ENCODE measurements at places on chromosomes 7 and 10. TPM values are rescaled to one million over a fixed set of nuclear protein-coding genes. Genes with fewer than 3 reads are reported as not detected.

- DNase-seq, result no peak
These were observed 377.7 kb downstream of the GLRX3 start for GRCh38 chr10:130513686-130514476.

DNA sequence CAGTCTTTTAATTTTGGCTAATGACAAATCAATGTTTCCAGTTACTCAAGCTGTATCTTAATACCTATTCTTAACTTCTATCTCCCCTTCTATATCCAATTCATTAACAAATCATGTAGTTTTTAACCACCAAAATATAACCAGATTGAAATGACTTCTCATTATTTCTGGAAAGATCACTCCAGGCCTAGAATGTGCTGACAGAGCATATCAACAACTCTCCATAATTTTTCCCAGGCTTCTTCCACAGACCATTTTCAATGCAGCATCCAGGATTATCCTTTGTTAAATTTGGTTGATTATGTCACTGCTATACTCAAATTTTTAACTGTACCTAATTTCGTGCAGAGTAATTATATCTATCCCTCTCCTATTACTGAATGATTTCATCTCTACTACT is 704.1 kb downstream of the PCDH15 start:
- DNase-seq, result no peak

DNA sequence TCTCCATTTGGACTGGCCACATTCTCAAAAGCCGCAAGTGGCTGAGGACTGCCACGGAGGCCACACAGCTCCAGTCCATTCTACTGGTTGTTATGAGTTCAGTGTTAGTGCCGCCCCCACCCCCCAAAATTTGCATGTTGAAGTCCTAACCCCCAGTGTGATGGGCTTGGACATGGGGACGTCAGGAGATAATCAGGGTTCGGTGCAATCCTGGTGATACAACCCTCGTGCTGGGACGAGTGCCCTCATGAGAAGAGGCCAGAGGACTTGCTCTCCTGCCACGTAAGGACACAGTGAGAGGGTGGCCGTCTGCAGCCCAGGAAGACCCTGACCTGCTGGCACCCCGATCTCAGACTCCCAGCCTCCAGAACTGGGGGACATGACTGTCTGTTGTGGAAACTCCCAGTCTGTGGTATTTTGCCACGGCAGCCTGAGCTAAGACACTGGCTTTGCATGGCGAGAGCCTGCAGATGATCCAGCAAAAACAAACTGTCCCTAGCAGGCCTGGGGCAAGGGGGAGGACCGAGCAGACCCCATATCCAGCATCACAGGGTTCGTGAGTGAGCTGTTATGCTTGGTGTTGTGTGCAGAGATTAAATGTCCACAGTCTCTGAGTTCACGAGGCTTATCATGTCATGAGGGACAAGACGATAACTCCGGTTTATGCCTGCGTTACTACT is 41.5 kb upstream of the INSIG1 start:
- DNase-seq, result no peak

- DNase-seq, result no peak
These were observed 10.4 kb downstream of the AFAP1L2 start for GRCh38 chr10:114393886-114394285.

Gene CUTC
- 15.9 TPM for total RNA-seq

Gene JAKMIP3
- total RNA-seq, result 0.28 TPM

Gene AGBL3
- 2.1 TPM for total RNA-seq

Data from left lobe of liver (tissue), 2 donors.